ENCODE measurements at places on chromosomes 5 and 9. TPM values are rescaled to one million over a fixed set of nuclear protein-coding genes. Genes with fewer than 3 reads are reported as not detected.

The ARL14EPL gene
- not detected for total RNA-seq

The UBTD2 gene
- 28.6 TPM for total RNA-seq

The PAEP gene
- total RNA-seq, result 4.6 TPM

The CFAP157 gene
- 0.78 TPM for total RNA-seq

- DNase-seq, result no peak
Measured at GRCh38 chr5:57478826-57479225, 3.8 kb downstream of the ACTBL2 start.

GRCh38 chr5:68482199-68482598 lies 266.6 kb downstream of the PIK3R1 start:
- no peak for DNase-seq

DNA sequence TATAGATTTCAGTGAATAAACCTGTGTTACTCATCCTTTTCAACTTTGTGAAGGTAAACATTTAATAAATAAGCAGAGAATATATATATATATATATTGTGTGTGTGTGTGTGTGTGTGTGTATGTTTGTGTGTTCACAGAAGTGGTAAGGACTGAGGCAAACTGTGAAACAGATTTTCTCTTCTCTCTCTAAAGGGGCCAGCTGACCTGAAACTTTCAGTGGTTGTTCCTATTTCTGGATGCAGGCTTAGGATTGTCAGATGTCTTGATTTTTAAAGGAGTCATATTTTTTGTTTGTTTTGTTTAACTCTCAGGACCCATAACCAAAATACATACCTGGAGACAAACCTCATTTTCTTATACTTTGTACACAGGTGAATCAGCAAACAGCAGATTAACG lies 714.9 kb upstream of the MEF2C start:
- DNase-seq, result no peak

GRCh38 chr5:143400541-143401226 lies 2.8 kb downstream of the NR3C1 start:
- DNase-seq, result no peak

- no peak for DNase-seq
Measured at GRCh38 chr5:637581-638450, 25.7 kb downstream of the CEP72 start.

GRCh38 chr5:14050821-14051220 lies 92.3 kb upstream of the TRIO start:
- no peak for DNase-seq

DNA sequence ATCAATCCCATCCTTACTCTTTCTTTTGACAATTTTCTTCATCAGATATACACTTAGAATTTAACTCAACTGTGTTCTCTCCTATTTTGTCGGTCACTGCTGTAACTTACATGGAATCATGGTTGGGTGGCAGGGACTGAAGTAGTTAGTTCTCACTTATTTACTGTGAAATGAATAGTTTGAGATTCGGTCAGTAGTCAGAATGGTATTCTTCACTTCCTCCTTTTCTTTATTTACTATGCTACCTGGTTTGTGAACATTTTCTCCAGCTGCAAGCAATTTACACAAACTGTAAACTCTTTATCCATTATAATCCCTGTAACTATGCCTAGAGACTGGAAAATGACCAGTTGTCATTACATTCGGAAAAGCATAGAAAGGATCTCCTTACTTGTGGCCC lies 41.5 kb upstream of the GDNF start:
- DNase-seq, result no peak

DNA sequence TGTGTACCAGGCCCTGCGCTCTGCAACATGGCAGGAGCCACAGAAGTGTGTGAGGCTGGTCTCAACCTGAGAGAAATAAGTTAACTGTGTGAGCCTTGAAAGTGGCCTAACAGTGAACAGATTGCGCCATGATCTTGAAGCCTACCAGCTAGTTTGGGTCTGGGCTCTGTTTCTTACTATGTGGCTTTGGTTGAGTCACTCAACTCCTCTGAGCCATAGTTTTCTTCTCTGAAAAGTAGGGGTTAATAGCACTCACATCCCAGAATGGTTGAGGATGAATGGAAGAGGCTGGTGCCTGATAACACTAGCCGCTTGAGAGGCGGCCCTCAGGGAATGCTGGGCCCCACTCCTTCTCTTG lies 121.5 kb downstream of the RGS3 start:
- no peak for DNase-seq

GRCh38 chr9:97706246-97706645 lies 9.1 kb upstream of the XPA start:
- no peak for DNase-seq

DNA sequence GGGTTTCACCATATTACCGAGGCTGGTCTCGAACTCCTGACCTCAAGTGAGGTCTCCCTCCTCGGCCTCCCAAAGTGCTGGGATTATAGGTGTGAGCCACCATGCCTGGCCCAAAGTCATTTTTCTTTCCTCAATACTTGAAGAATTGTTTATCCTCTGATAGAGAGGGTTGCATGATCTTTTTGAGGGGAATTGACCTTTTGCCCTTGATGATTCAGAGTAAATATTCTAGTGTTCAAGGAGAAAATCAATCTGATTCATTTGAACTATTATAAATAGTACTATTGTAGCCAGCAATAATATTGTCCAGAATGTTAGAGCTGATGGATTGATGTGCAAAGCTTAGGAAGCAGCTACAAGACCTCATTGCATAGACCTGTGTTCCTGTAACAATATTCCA lies 47.1 kb downstream of the UGCG start:
- no peak for DNase-seq

DNA sequence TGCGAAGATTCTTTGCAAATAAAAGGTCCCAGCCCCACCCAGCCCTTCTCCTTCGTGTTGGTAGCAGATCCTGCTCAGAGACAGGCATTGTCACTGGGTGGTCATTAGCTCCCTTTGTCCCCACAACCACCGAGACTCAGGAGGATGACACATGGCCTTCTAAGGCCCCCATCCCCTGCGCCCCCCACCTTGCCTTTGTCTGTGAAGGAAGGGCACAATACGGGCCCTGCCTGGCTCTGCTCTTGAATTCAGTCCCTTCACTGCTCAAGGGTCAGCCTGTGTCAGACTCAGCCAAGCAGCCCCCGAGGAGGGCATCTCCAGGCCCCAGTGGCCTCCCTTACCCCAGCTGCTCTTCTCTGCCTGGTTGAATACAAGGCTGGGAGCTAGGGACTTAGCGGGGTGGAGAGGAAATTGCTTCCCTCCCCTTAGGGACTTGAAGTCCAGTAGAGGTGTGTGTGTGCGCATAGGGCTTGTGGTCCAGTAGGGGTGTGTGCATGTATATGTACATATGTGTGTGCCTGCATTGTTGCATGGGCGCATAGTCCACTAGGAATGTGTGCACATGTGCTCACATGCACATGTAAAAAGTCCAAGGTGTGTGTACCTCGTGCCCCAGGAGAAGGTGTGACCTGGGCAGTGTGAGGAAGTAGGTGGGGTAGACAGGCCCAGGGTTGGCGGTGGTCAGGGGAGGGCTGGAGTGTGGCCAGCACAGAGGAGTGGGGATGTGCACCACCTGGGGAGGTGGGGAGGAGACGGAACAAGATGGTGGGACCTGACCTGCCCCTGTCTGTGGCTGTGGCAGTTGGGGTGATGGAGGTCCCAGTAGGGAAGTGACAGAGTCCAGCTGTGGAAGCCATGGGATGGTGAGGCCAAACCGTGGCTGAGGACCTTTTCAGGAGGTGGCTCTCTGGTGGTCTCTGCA lies 59.1 kb downstream of the PHF2 start:
- no peak for DNase-seq

Measured in ovary (tissue), 10 donors.